ENCODE measurements at places on chromosomes 4 and X.

DNA sequence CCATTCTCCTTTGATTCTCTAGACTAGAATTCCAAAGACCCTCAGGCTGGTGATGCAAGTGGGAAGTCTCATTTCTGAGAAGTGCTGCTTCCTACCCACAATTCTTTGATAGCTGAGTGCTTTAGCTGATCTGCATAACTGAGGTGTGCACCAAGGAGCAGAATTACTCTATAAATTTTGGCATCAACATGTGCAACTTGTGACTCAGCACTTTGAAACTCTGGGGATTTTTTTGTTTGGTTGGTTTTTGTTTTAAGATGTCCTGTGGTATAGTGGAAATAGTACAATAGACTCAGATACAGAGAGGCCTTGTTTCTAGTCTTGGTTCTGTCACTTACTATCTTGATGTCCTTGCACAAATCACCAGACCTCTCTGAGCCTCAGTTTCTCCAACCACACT, 148.4 kb downstream of the AR start:
- no peak for DNase-seq

DNA sequence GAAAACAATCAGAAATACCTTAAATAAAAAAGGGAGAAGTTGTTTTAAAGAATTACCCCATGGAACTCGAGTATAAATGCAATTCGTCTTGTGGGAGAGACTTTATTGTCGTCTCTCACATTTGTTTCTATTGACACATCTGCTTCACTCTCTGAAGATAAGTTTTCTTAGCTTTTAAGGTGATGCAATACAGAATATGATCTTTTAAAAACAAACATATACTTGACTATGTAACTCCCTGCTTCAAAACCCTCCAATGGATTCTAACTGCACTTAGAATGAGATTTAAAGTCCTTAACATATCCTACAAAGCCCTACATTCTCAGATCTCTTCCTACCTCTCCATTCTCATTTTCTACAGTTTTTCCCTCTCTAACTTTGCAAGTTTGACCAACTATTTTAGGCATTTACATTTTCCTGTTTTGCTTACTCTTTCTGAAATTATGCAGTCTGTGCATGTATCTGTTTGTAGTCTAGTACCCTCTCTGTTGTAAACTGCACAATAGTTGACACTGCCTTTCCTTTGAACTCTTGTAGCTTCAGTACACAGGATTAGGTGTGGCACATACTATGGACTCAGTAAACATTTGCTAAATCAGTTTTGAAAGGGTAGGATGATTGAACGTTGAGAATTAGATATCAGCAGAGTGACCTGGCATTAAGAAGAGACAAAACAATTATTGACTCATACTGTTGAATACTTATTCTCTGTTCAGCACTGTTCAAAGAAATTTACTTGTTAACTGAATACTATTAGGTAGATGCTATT, 59.8 kb downstream of the AGTR2 start:
- no peak for DNase-seq

DNA sequence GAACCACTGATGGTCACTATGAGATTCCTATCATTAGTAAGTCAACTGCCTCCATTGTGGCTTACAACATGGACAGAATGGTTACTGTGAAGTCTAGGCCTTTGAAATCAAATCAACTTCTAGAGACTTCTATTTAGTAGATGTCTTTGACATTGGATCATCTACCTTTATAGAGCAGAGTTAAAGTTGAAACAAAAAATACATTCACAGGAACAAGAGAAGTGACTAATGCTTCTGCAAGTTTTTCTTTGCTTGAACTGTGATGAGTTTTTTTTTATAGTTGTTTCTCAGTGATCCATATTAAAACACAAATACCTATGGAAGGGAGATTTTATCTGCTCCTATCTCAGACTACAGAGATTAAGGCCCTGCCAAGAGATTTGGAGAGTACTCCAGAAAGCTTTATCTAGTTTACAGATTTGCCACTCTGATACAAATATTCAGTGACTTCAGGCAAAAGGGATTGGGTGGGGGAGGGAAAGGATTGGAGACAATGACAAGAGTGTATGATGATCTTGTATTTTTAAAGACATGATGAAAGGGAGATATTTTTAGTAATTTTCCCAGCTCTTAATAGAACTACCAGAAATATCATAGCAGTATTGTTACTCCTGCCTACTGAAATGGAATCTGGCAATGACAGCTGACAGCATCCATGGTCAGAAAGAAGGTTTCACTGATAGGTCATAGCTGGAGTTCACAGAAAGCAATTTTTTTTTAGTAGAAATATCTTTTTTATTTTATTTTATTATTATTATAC, 16.0 kb upstream of the EPGN start:
- DNase-seq = no peak

DNA sequence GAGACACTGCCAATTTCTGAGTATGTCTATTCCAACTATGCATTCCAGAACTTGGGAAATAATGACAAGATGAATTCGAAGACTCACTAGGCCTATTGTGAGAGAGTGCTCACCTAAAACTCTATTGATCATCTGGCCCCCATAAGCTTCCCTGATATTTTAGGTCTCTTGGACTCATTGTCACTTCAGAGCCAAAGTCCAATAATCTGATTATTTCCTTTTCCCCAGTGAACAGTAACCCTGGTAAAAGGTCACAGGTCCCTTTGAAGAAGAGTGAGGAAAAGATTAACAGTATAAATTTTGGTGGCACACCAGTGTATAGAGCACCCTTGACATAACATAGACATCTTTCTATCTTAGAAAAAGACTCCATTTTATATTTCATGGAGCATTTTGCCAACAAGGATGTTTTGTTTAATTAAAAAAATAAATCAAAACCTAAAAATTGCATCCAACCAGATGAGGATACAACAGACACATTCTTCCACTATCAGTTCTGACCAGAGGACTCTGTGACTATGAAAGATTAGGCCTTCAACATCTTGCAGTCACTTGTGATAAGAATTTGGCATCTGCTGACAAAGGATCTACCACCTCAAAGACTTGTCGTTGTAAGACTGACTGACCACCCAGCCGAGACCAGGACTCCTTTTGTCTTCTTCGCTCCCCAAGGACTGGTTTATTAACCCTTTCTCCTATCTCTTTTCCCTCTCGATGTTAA, 191.9 kb downstream of the MAB21L2 start:
- DNase-seq = no peak

DNA sequence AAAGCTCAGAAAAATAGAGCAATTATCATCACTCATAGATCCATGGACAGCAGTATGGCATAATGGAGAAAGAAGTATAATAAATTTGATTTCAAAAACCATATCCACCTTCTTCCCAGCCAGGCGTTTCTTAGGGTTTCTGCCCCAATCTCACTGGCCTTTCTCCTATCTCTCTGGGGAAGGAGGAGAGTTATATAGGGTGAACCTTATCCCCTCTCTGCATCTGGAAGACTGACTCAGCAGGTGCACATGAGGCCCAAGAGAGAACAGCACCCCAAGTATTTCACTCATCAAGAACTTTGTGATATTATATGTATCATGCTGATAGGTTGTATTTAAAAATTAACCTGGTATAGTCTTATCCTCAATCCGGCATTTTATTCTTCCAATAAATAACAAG, 318.8 kb upstream of the RASGEF1B start:
- no peak for DNase-seq

GRCh38 chrX:71283403-71284143, at the start of gene NONO:
NONO (plus strand) TSS chrX:71283635; CDS start chrX:71290638, 7,003 bp downstream.
- peak; percentile 88 for DNase-seq

GRCh38 chr4:37244583-37245390, at the start of gene NWD2:
NWD2 (plus strand) TSS chr4:37244743; CDS start chr4:37245068, 325 bp downstream.
- DNase-seq = no peak

DNA sequence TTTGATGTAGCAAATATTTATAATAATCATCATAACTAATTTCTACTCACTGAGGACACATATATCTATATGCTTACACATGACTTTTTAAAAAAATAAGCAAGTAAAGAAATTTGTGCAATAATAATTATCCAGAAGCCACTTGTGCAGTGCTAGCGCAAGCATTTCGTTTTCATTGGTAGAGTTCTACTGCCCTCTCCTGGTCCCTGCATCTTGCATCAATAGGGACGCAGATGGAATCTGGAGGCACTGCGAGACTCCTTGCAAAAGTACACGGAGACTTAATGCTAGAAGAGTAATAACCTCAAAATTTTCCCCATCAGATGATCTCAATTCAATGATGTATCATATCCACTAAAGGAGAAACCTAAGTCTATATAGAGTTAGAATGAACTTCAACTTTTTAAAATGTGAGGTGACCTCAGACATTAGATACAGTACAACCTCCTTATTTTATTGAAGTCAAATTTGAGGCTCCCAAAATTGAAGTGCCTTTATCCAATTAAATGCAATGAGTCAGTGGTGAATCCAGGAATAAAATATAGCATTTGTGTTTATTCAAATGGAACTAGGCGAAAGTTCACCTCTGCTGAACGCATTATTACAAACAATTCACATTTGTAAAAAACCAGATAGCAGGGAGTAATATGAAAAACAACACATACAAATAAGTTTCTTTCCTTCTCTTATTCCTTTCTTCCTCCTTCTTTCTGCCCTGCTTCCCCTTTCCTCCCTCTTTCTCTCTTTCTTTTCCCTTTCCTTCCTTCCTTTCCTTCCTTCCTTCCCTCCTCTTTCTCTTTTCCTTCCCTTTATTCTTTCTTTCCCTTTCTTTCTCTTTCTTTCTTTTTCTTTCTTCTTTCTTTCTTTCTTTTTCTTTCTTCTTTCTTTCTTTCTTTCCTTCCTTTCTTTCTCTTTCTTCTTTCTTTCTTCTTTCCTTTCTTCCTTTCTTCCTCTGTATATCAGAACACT, 450.0 kb downstream of the ANKRD50 start:
- DNase-seq = no peak

GRCh38 chr4:20338841-20339240, 87.1 kb downstream of the SLIT2 start:
- no peak for DNase-seq

GRCh38 chrX:127908384-127908783, 143.8 kb downstream of the ACTRT1 start:
- no peak for DNase-seq

GRCh38 chr4:186570193-186570996, 15.0 kb upstream of the MTNR1A start:
- DNase-seq = no peak

DNA sequence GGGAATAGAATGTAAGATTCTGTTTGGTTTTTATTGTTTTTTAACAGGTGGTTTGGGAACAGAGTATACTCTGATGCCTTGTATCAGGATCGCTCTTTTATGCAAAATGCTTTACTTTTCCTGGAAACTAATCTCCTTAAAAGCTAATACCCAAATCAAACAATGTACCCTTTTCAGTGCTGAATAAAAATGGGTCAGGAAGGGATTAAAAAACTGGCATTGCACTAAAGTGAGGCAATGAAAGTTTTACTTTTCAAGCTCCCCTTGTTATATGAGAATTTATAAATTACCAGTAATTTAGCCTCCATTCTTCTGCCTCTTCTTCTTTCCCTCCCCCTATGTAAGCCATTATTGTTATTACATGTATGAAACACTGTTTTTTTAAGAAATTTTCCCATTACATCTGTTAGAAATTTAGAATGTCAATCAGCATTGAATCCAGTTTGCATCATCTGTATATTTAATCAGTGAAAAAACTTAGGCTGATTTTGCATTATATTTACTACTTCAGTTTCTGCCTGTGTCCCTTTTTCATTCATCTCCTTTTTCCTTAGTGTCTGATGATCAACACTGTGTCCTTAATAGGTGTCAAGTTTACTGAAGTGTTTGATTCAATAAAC, 89.7 kb upstream of the NPNT start:
- DNase-seq = no peak

GRCh38 chrX:139298437-139298836, 232.1 kb upstream of the F9 start:
- DNase-seq = no peak

All from naive thymus-derived CD8-positive, alpha-beta T cell (primary cell).